ENCODE measurements at places on chromosomes 4 and X.

DNA sequence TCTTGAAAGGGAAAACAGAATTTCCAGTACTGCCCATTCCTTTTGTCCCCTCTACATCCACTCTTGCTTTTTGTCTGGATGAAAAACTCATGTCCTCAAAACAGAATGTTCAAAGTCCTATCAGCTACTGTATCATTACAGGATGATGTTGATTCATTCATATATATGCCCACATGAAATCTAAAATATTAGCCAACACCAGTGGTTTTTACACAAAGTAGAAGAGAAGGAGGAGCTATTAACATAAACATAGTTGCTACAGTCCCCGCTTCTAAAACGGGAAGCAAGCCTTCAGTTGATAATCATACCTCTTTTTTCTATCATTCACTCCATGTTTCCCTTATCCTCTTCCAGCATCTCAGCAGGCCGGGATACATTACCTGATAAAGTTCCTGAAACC is 7.7 kb upstream of the THOC2 start:
- no peak for DNase-seq

- DNase-seq: no peak
These were observed 119.3 kb downstream of the AFF1 start for GRCh38 chr4:87053802-87054767.

- DNase-seq: no peak
These were observed 32.1 kb downstream of the HTT-AS start for GRCh38 chr4:3042226-3042625.

- DNase-seq: no peak
These were observed 61.8 kb downstream of the RHOH start for GRCh38 chr4:40258627-40259026.

GRCh38 chr4:142523111-142523510 is 323.0 kb downstream of the INPP4B start:
- DNase-seq: no peak

All from astrocyte of the spinal cord (primary cell).